ENCODE measurements at places on chromosomes 2 and 18. TPM values are rescaled to one million over a fixed set of nuclear protein-coding genes. Genes with fewer than 3 reads are reported as not detected.
A peak's percentile ranks its signal among the peaks of the same experiment; 100 is the strongest.

DNA sequence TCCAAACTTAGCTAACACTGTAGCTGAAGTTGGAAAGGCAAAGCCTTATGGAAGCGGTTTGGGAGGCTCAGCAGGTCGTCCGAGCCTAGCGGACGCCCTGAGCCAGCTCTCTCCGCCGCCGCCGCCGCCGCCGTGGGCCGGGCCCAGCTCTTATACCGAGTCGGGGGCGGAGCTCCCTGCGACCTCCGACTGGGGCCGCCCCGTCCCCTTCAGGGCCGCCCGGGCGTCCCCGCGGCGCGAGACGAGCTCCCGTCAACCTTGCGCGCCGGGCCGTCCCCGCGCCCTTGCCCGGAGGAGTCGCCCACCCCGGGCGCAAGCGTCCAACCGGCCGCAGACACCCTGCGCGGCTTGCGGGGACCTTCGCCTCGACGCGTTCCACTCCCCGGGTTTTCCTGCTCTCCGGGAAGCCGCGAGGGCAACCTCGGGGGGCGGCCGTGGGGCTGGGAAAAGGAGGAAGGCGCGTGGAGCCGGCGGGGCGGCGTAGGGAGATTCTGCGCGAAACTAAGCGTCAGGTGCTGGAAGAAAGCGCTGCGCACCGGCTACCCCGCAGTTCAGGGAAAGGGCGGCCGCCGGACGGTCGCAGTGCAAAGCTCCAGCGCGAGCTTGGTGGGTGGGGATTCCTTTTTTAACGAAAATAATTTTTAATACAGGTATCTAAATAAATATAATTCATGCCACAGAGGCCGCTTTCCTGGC is at the start of gene SLC40A1:
Gene SLC40A1, minus strand, starts transcription at position 129 of the 696 bp plus-strand sequence. CDS start 326 bp downstream, outside the sequence.
- peak; percentile 36 for DNase-seq

Gene SIX2
- total RNA-seq = not detected

Gene CPO
- total RNA-seq = not detected

Gene PRKAG3
- total RNA-seq = not detected

Gene IMP4
- total RNA-seq = 154 TPM

- no peak for DNase-seq
Observed at GRCh38 chr2:33406622-33407021, 69.8 kb upstream of the RASGRP3 start.

Gene MGAT4A
- total RNA-seq = under 0.01 TPM

- DNase-seq = no peak
Observed at GRCh38 chr2:144572977-144573376, 53.1 kb upstream of the ZEB2 start.

Gene SLC23A3
- total RNA-seq = 0.18 TPM
